Activated T-helper 9 cell treated with anti-CD3 and anti-CD28 coated beads, Interleukin-2, amount 50 U/mL, for 16 hours (primary cell): ENCODE measurements at places on chromosomes 11 and 22.

DNA sequence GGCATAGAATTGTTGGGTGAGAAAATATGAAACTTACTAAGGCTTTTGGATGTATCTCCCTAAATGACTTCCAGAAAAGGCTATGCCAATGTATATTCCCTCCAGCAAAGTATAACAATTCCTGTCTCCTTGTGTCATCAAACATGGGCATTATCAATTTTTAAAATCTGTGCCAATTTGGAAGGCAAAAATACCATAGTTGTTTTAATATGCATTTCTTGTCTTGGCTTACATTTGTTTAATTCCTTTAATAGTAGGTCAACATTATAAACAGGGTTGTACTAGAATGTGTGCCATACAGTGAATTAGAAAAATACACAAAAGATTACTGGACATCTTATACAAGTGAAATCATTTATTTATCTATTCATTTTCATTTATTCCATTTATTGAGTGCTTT lies 41.6 kb downstream of the DCUN1D5 start:
- DNase-seq: no peak

DNA sequence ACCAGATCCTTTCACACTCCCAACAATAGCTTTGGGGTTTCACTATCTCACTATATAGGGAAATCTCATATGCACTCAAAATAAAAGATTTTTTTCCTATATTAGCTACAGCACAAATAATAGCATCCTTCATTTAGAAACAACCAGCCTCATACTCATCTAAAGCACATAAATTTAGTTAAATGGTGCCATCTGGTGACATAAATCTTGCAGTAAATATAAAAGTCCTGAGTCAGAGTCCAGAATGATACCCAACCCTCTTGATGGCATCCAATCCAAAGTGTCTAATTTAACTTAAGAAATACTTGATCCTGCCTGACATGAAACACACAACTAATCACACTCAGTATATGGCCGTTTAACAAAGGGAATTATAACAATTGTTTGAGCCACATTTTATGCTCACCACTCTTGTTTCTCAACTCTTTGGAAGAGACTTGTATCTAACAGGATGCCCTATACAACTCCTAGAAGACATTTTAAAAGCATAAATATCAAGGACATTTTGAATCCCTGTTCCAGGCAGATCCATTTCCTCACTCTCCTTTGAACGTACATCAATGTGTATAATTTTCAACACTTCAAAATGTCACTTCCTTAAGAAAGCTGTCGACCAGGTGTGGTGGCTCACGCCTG lies 36.2 kb downstream of the DLG2 start:
- no peak for DNase-seq

- DNase-seq: no peak
These were observed 737.2 kb downstream of the LRRC4C start for GRCh38 chr11:40722179-40722795.

- no peak for DNase-seq
These were observed 55.3 kb downstream of the GUCY1A2 start for GRCh38 chr11:106962995-106963394.

DNA sequence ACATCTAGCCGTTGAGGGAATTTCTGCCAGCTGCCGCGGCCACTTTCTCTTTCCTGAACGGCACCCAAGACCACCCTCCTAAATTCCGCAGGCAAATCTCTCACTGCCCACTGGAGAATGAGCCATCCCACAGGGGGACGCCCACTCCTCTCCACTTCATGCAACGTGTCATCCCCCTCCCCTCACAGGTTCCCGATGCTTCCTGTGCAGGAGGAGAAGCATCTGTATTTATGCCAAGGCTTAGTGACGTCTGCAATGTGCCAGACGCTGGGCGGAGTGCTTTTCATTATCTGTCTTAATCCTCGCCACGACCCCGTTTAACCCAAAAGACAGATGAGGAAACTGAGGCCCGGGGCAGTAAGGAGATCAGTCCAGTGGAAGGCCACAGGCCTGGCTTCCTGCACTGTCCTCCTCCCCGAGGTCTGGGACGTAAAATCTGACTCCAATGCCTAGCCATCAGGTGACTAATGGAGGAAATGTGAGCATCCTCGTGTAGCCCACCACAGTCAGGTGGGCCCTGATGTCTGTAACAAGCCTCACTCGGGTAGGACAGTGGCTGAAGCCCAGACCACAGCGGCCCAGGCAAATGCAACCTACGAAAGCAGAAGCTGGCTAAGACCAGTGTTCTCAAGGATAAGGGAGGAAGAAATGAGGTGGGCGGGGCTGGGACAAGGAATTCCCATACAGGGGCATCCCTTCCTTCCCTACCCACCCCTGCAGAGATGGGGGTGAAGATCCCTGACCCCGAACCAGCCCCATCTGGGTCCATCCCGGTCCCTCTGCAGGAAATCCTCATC lies 23.1 kb downstream of the MN1 start:
- no peak for DNase-seq

GRCh38 chr22:18965526-18966421 lies 29.7 kb upstream of the PRODH start:
- DNase-seq: no peak

- DNase-seq: no peak
These were observed 23.5 kb downstream of the OTUB1 start for GRCh38 chr11:64009710-64010109.

GRCh38 chr11:101840704-101841103 lies 74.1 kb upstream of the CEP126 start:
- no peak for DNase-seq

- no peak for DNase-seq
These were observed 92.9 kb downstream of the DHCR7 start for GRCh38 chr11:71355281-71355680.

DNA sequence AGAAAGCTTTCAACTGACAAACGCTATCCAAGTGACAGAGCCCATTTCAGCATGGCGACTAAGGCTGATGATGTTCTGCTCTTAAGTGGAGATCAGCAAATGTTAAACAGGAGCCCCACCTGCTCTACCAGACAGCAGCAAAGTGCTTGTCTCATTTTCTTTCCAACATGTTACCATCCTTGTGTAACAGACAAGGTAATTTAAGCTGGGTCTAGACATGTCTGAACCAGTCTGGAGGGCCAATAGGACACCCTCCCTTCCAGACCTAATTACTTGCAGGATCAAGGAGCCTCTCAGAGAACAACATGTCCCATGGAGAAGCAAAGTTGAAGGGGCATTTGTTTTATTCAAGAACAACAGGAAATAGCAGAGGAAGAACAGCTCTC lies 3.9 kb upstream of the LMO2 start:
- no peak for DNase-seq

- no peak for DNase-seq
These were observed 12.6 kb downstream of the MED17 start for GRCh38 chr11:93796441-93797231.

GRCh38 chr11:126482586-126483108 lies 127.2 kb downstream of the ST3GAL4 start:
- no peak for DNase-seq

DNA sequence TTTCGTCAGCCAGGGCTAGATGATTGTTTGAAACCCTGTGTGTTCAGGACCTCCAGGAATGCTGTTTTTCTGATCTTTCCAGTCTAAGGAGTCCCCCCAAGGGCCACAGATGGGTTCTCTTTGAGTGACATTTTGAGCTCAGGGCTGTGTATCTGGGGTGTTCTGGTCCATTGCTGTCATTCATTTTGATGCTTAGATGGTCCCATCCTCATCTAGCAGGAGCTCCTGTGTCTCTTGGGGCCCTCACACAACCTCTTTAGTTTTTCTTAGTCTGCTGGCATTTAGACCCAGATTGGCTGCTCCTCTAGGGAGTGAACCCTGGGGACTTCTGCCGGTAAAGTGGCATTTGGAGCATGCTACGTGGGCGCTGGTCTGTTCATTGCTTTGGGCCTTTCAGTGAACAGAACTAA lies 39.1 kb downstream of the MED15 start:
- DNase-seq: no peak

- peak; percentile 72 for DNase-seq
These were observed 796 bp upstream of the YIF1A start for GRCh38 chr11:66289548-66290329.

GRCh38 chr22:43081968-43082367 lies 7.2 kb downstream of the TTLL1 start:
- DNase-seq: no peak

DNA sequence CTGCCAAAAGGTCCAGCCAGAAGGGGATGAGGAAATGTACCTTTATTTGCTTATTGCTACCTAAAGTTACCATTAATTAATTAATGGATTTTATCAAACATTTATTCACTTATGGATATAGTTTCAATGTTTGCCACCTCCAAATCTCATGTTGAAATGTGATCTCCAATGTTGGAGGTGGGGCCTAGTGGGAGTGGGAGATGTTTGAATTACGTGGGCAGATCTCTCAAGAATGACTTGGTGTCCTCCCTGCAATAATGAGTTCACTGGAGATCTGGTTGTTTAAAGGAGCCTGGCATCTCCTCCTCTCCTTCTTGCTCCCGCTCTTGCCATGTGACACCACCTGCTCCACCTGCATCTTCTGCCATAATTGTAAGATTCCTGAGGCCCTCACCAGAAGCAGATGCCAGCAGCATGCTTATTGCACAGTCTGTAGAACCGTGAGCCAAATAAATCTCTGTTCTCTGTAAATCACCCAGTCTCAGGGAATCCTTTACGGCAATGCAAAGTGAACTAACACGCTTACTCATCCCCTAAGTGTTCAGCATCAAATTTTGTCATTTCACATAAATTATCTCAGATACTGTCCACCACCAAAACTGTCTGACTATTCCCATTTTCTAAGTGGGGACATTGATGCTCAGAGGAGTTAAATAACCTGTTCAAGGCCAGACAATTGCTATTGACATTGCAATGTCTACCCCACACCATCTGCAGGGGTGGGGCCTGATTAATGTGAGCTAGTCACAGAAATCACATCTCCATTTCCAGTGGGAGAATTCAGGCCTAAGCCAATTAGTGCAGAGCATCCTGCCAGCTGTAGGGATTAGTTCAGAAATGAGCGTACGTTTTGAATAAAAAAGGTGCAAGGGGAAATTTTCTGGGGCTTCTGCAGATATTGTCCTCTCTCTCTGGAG lies 51.6 kb upstream of the SYN3 start:
- DNase-seq: no peak

- DNase-seq: peak; percentile 37
These were observed 840 bp downstream of the GRAMD1B start for GRCh38 chr11:123430721-123431497.

DNA sequence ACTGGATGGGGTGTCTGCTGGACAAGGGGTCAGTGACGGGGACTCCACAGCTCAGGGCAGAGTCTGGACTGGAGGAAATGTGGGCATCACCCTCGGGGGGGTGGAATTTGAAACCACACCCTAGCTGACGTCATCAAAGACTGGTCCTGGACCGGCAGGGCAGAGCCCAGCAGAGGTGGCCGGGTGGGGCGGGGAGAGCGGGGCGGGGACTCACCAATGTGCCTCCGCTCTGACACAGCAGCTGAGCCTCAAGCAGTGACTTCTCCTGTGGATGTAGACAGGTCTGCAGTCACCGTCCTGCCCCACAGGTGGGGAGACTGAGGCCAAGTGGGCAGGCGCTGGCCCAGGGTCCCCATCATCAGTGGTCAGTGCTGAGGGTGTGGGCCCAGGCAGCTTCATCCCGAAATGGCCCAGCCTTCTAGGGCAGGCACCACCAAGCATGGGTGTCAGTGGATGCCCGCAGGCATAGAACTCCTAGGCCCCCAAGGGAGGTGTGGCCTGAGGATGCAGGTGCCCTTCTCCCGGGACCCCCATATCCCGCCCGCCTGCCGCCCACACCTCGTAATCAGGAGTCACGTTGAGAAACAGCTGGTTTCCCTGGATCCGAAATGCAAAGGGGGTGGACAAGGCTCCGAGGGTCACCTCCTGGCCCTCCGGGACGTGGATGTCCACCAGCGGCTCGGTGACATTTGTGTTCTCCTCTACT lies 603 bp downstream of the CDHR5 start:
- DNase-seq: no peak

DNA sequence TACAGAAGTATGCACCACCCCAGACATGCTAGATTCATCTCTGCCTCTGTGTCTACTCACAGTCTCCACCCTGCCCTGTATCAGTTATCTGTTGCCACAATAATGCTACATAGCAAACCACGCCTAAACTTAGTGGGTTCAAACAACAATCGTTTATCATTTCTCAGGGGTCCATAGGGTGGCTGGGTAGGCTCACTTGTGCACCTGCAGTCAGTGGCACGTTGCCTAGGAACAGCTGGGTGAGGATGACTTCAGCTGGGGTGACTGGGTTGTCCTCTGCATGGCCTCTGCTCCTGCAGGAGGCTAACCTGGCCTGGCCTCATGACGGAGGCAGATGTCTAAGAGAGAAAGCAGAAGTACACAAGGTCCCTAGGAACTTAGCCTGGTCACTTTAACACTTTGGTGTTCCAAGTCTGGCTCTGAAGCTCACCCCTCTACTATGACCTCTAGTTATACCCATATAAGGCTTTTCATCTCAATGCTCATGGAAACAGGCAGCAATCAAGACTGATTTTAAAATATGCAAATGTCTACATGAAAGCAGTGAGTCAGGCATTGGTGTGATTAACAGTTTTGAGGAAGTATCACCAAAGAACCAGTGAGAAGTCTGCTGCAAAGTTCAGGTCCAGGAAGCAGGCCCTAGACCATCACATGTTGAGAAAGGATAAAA lies 10.7 kb downstream of the OLFML1 start:
- no peak for DNase-seq

- DNase-seq: no peak
These were observed 19.2 kb upstream of the PPARA start for GRCh38 chr22:46131151-46131587.

DNA sequence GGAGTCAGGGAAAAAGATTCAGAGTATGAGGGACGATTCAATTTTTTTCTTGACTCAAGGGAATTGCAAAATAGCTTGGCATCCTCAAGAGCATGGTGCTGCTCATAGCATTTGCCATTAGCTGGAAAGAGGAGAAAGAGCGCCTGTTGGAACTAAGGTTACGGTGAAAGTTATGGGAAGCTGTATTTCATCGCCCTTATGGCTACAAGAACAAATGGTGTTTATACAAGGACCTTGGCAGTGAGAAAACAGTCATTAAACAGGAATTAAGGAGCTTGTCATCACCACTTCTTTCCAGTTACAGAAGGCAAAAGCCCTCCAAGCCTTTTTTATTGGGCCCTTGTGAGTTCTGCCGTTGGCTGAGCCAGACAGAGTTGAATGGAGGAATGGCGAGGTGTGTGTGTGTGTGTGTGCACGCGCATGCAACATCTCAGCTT lies 74.2 kb downstream of the ALX4 start:
- no peak for DNase-seq

DNA sequence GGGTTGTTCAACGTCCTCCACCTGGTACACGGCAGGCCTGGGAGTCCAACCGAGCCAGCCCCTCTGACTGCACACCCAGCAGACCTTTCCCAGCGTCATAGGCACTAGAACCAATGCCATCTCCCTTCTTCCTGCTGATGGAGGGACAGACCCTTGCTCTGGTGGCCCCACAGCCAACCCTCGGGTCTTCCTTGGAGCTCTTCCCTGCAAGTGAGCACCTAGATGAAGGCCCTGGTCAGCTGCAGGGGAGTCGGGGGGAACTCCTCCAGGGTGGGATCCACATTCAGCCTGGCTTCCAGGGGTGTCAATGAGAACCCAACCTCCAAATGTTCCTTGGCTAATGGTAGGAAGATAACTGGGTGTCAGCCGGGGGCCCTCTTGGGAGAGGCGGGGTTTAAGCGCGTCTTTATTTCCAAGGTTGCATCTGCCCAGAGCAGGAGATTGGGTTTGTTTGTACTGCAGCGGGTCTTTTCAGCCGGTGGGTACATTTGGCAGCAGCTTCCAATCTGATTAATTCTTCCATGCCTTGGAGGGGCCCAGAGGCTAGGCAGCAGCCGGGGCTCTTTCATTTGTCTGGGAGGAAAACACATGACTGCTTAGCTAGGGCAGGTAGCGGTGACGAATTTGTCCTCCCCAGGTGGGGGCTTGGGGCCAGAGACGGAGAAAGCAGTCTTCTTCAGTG lies 56.0 kb upstream of the SHISAL1 start:
- no peak for DNase-seq
